Stimulated activated CD8-positive, alpha-beta memory T cell treated with anti-CD3 and anti-CD28 coated beads, Interleukin-4, amount 100 ng/mL, for 48 hours (primary cell): ENCODE measurements at places on chromosomes 4 and X.

DNA sequence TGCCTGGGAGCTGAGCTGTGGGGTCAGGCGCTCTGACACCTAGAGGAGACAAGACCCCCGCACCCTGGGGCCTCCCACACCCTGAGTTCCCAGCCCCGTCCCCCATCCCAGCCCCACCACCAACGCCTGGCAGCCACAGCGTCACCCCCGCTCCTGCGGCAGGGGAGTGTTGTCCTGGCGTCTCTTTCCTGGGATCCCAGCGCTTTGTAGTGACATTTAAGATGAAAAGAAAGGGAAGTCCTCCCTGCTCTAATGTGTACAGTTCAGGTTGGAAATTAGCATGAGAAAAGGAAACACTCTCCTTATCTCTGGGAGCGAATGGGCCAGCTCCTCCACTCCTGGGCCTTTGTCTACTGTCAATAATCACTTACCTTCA, 112.1 kb downstream of the FAM53A start:
- no peak for DNase-seq

DNA sequence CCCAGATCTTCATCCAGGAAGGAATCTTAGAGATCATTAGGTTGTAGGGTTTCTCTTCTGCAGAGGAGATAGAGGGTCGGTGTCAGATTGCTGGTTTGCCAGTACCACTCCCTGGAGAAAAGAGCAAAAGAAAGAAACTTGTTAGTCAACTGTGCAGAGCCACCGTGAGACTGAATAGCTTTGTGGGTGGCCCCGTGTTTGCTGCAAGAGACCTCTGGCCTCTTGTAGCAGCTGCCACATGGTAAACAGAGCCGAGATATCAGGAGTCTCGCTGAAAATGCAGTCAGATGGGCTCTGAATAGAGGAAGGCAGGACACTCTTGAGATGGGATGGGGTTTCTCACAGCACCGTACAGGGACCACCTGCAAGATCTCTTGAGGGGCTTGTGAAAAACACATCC, 149.7 kb downstream of the PTTG2 start:
- no peak for DNase-seq

DNA sequence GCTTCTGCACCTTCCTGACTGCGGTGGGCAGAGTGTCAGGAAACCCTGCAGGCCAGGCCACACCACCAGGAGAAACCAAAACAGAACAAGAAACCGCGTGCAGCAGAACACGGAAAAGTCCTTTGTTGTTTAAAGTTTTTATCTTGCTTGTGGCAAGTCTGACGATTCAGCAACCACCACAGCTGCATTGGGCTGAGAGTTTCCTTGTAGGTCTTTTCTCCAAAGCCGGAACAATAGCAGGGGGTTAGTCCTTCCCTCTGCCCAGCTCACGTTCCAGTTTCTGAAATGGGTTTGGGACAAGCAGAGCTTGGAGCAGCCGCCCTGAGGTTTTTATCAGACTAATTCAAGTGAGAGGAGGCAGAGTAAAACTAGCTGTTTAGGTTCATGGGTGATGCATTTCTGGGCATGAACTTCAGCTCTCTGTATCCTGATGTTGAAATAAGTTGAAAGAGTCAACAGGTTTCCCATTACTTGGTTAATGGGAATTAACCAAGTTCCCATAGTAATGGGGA, 216.9 kb downstream of the PTTG2 start:
- DNase-seq: peak; percentile 64

DNA sequence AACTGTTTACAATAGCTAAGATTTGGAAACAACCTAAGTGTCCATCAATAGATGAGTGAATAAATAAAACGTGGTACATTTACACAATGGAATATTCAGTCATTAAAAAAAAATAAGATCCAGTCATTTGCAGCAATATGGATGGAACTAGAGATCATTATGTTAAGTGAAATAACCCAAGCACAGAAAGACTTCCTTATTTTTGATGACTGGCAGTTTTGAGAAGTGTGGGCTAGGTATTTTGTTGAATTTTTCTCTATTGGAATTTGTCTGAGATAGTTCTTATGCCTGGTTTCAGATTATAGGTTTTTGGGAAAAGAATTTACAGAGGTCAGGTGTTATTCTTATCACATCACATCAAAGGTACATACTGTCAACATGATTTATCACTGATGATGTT, 293.8 kb upstream of the ARSJ start:
- no peak for DNase-seq

DNA sequence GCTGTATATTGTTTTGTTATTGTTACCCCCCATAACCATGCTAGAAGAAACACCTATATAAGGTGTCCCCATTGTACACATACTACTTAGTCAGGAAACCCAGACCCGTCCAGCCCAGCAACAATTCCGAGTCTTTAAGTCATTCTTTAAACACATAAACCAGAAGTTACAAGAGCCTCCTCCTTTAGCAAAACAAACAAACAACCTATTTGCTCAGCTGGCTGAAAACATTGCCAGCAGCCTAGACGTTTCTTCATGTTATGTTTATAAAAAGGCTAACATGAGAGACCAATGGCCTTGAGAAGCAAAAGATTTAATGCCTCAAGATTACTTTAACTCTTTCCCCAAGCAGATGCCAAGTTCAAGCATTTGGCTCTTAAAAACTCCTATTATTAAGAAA, 1.4 kb downstream of the ACOX3 start:
- DNase-seq: no peak

DNA sequence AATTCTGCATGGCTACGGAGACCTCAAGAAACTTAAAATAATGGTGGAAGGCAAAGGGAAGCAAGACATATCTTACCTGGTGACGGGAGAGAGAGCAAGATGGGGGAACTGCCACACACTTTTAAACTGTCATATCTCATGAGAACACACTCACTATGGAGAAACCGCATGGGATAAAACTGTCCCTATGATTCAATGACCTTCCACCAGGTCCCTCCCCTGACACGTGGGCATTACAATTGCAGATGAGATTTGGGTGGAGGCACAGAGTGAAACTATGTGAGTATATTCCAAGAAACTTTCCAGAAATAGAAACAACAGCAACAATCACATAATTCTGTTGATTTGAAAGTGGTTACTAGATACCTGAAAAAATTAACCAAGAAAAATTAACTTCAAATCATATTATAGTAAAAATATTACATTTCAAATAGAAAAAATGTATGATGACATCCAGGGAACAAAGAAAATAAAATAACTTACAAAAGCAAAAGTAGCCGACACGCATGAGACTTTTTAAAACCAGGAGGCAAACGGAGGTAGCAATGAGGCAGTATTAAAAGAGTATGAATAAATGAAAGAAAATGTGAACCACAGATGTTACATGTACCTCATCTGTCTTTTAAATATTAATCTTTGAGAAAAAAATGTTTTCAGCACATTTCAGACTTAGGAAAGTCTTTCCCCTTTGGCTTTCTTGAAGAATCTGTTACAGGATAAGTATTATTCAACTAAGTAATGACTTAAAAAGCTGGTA, 879.5 kb downstream of the TECRL start:
- DNase-seq: no peak
